Immature natural killer cell (primary cell): ENCODE measurements at places on chromosomes 1 and 21.

DNA sequence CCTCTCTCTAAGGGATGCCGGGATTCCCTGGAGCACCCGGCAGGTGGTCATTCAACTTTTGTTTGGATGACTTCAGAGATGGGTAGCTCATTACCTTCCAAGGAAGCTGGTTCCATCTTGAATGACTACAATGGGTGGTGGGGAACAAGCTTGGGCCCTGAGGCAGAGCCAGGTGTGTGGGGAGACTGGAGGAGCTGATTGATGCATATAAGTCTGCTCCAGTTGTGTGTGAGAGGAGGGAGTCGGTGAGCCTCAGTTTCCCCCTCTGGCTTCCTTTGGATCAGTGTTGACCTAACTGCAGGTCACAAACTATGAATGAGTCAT is 133.8 kb upstream of the ZBTB40 start:
- DNase-seq, result no peak

GRCh38 chr1:173393659-173394000 is 83.5 kb upstream of the PRDX6 start:
- no peak for DNase-seq

DNA sequence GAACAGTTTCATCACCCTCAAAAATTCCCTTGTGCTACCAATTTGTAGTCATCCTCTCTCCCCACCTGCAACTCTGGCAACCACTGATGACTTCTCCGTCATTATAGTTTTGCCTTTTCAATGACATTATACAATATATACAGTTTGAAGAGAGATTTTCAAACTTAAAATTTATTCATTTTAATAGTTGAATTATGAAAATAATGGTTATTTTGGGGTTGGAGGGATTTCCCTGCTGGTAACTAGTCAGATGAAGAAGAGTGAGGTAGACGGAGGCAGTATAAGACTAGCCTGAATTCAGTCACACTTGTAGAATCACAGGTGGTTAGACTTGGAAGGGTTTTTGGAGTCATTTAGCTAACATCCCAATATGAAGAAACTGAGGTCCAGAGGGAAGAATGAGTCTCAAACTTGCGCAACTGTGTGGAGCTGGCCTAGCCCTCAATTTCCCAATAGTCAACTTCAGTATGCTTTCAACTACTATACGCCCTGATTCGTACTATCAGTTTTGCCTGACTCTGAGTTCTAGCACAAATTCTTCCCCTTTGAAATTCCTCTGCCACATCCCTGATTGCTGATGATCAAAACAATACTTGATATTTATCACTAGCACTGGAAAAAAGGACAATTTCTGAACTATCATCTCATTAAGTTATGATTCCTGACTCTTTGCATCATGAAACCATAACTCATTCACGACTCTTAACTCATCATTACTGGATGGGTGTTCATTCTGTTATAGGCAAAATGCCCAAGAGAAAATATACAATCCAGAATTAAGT is 54.2 kb downstream of the VANGL2 start:
- no peak for DNase-seq

GRCh38 chr1:151858030-151858746 is 4.7 kb upstream of the THEM5 start:
- no peak for DNase-seq

DNA sequence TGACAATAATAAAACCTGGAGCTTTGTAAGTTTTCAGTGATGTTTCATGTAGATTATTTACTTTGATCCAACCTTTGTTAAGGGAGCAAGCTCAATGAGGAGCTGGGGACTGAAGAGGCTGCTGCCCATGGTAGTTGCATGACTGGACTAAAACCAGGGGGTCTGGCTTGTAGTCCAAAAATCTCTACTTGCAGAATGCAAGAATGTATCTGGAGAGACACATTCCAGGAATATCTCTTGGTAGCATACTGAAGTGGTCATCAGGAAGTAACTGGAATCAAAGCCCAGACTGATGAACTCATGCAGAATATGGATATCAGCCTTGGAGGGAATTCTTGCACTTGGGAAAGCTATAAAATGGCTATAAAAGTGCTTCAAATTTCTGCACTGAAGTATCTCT is 5.8 kb upstream of the KIAA0040 start:
- DNase-seq, result no peak

GRCh38 chr1:42941640-42942330 is 16.9 kb downstream of the SLC2A1 start:
- DNase-seq, result no peak

DNA sequence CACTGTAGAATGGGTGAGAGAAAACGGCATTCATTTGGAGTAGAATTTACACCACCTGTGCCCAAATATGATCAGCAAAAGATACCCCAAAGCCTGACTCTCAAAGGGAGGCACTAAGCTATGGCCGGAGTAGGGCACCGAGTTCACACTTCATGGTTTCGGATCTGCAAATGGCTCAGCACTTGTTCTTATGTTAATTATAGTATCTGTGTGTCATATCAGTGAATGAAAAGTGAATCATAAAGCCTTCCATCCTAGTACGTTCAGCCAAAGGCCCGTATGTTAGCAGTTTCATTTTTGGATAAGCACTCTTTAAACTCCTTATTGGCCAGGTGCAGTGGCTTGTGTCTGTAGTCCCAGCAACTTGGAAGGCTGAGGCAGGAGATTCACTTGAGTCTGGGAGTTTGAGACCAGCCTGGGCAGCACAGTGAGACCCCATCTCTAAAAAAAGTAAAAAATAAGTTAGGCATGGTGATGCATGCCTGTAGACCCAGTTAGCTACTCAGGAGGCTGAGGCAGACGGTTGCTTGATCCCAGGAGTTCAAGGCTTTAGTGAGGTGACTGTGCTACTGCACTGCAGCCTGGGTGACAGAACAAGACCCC is 4.9 kb upstream of the CORT start:
- no peak for DNase-seq

DNA sequence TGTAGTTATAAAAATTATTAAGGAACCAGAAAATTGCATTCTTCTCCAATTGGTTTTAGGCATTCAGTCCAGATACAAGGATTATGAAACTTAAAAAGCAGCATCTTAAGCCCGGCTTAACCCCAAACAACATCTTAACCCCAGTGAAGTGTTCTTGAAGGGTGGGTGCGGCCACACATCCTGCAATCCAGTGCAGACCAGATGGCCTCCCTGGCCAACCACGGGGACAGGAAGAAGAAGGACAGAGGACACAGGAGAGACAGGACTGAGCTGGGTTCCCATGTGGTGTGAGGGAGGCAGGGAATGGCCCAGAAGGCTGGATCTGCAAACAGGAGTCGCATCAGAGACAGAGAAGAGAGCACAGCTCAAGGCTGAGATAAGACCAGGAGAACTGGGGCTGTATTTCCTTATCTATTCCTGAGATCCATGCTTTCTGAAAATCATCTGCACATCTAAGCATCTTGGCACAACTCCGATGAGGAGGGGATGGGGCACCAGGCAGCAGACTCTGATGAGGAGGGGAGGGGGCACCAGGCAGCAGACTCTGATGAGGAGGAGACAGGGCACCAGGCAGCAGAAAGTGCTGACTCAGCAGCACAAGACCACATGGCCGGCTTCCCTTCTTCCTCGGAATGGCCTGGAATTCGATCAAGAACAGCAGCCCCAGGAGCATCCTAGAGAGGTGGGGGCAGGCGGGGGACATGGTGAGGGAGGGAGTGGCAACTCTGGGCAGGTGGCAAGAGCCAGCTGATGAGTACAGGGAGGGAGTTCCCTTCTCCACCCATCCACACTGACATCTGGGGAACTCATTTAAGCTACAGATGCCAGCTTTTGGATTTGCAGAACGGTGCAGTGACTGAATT is 26.6 kb downstream of the ABCG1 start:
- no peak for DNase-seq

- no peak for DNase-seq
These were observed 61.1 kb downstream of the PLXNA2 start for GRCh38 chr1:208182880-208183645.

GRCh38 chr1:46274225-46275029 is 26.9 kb downstream of the RAD54L start:
- DNase-seq, result no peak

- DNase-seq, result no peak
These were observed 807.1 kb downstream of the USP25 start for GRCh38 chr21:16536643-16537434.

DNA sequence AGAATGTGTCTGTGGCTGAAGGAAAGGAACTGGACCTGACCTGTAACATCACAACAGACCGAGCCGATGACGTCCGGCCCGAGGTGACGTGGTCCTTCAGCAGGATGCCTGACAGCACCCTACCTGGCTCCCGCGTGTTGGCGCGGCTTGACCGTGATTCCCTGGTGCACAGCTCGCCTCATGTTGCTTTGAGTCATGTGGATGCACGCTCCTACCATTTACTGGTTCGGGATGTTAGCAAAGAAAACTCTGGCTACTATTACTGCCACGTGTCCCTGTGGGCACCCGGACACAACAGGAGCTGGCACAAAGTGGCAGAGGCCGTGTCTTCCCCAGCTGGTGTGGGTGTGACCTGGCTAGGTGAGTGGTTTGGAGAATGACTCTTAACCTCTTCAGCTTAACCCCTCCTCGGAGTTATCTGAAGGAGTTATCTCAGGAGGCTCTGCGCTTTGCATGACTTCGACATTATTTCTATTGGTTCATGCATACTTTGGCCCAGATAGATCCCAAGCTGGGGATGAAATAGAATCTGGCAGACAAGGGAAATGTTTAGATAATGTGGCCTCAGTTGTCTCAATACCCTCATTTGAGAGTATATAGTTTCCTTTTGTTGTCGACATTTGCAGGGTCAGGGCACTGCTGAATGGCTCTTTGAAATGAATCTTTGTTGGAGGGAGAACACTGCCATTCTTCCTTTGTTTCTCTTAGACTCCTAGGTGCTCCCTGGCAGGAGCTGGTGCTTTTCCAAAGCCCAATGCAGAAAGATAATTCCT is 39.7 kb downstream of the PTGFRN start:
- DNase-seq, result no peak

DNA sequence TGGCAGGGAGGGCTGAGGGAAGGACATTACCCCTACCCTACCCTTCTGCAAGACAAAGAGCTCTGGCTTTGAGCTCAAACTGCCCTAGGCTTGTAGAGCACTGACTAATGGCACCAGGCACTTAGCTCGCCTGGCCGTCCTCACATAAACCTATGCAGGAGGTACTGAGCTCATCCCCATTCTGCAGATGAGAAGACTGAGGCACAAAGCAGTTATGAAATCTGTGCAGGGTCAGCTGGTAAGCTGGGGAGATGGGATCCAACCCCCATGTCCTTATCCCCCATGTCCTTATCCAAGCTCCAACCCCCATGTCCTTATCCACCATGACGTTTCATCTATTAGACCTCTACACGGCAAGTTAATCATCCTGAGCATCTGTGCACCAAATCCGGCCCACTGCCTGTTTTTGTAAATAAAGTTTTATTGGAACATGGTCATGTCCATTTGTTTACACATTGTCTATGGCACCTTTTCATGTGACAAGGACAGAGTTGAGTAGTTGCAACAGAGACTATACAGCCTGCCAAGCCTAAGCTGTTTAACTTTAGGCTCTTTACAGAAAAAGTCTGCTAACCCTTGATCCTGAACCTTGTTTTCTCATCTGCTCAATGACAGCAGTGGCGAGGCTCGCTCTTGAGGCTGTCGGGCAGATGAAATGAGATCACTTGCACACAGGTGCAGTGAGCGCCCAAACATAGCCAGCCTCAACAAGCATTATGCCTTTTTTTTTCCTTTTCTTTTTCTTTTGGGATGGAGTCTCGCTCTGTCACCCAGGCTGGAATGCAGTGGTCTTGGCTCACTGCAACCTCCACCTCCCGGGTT is 86.8 kb downstream of the FBXO2 start:
- DNase-seq, result no peak

DNA sequence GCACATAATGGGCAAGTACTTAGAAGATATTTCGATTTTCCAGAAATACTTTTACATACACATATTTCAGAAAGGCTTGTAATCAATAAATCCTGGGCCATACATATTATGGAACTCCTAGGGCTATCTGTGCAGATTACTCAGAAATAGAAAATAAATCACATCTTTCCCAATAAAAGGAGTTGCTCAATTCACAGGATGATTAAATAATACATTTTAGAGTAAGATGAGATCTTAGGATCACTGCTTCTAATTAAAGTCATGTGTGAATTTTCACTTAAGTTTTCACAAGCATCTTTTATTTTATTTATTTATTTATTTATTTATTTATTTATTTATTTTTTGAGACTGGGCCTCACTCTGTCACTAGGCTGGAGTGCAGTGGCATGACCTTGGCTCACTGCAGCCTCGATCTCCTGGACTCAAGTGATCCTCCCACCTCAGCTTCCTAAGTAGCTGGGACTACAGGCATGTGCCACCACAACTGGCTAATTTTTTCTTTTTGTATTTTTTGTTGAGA is 144.2 kb downstream of the HIVEP3 start:
- DNase-seq, result no peak

DNA sequence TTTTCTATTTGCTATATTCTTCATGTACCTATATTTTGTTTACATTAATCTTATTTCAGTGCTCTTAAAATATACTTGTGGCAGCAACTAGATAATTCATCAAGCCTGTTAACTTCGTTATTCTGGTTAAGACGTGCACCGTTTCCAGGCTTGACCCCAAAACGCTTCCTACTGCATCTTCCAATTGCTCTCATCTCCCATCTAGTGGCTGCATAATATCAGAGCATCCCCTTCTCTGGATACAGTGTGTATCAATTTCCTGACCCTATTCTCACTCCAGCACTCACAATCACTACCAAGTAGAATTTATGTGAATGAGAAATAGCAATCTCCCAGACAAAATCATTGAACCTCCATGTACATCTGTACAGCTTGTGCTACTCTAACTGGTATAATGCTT is 1280.3 kb upstream of the B3GALT2 start:
- DNase-seq, result no peak

DNA sequence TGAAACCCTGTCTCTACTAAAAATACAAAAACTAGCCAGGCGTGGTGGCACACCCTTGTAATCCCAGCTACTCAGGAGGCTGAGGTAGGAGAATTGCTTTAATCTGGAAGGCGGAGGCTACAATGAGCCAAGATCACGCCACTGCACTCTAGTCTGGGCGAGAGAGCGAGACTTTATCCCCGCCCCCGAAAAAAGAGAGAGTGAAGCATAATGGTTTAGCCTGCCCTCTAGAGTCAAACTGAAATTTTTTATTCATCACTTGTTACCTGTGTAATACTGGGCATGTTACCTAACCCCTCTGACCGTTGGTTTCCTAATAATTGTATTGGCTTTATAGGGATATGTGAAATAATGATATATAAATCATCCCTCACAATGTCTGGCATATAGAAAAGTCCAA is 18.8 kb downstream of the GPR52 start:
- no peak for DNase-seq

DNA sequence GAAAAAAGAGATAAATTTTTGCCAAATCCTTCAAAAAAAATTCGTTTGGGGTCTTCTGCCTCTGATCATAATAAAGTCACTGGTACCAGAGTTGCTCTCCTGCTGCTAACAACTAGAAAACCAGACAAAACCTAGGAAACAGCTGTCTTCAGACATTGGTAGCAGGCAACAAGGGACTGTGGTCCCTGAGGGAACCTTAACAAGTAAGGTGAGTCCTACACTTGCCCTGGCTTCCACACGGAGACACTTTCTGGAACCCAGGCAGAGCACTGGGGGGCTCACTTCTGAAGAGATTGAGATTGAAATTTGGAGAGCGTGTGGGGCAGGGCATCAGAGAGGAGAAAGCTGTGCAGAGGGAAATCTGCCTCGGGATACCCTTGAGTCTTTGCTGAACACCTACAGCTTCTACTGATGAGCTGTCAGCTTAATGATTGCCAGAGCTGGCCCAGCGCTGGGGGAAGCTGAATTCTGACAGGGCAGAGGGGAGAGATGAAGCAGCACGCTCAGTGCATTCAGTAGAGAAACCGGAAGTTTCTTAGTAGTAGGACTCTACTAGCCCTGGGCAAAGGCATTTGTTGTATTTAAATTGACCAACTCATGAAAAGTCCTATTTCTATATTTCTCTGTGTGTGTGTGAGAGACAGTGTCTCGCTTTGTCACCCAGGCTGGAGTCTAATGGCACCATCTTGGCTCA is 18.5 kb upstream of the FAM89A start:
- no peak for DNase-seq
